ENCODE measurements at places on chromosomes 1 and 21.

GRCh38 chr1:203289982-203290260 lies 15.4 kb upstream of the BTG2 start:
- DNase-seq: no peak

- peak; percentile 37 for DNase-seq
These were observed 10.7 kb downstream of the PIGR start for GRCh38 chr1:206935491-206936067.

- no peak for DNase-seq
These were observed 28.5 kb downstream of the RAB3B start for GRCh38 chr1:51961954-51962353.

GRCh38 chr1:241453732-241454131 lies 65.8 kb downstream of the FH start:
- no peak for DNase-seq

DNA sequence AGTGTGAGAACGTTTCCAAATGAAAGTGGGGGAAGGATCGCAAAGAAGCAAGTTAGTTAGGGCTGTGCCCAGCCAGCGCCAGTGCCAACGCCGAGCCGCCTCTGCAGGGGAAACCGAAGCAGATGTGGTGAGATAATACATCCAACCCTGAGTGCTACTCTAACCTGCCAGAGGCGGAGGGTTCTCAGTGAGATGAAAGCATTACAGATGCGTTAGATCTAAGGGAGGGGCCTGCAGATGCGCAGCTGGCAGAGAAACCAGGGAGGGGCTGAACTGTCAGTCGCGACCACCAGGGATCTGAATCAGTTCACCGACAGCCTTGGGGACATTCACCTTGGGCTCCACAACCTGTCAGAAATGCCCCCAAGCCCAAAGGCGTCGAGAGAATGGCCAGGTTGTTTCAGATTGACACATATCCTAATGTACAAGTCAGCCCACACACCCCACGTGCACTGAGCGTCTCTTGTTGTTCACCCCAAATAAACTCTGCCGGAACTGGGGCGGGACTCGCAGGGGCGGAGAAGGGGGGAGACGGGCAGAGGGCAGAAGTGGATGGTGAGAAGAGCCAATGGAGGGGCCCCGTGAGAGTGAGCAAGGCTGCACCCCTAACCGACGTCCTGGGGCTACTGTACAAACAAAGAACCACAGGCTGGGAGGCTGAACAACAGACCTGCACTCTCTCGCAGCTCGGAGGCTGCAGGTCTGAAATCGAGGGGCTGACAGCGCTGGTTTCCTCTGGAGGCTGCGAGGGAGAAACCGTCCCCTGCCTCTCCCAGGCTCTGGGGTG lies 8.7 kb upstream of the UMODL1 start:
- peak; percentile 78 for DNase-seq

- no peak for DNase-seq
These were observed 57.3 kb downstream of the PKN2 start for GRCh38 chr1:88741413-88741812.

DNA sequence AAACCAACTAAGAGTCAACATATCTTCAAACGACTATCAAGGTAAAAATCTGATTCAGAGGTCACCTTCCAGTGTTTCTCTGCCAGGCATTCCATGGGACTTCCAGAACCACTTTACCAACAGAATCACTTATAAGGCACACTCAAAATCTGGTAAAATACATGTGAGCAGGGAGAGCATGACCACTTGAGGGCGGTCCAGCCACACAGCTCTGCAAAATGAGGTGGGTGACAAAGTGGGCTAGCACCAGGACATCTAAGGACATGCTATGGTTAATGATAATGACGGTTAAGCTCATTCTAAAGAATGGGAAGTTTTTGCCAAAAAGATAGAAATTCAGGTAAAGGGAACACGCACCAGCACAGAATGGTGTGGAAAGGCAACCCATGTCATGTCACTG lies 24.5 kb upstream of the GLIS1 start:
- DNase-seq: no peak

GRCh38 chr1:100217834-100218233 lies 31.8 kb downstream of the DBT start:
- DNase-seq: no peak

- DNase-seq: no peak
These were observed 595 bp downstream of the CRYBG2 start for GRCh38 chr1:26353210-26353859.

- no peak for DNase-seq
These were observed 356.3 kb upstream of the DPYD start for GRCh38 chr1:98277118-98277517.

DNA sequence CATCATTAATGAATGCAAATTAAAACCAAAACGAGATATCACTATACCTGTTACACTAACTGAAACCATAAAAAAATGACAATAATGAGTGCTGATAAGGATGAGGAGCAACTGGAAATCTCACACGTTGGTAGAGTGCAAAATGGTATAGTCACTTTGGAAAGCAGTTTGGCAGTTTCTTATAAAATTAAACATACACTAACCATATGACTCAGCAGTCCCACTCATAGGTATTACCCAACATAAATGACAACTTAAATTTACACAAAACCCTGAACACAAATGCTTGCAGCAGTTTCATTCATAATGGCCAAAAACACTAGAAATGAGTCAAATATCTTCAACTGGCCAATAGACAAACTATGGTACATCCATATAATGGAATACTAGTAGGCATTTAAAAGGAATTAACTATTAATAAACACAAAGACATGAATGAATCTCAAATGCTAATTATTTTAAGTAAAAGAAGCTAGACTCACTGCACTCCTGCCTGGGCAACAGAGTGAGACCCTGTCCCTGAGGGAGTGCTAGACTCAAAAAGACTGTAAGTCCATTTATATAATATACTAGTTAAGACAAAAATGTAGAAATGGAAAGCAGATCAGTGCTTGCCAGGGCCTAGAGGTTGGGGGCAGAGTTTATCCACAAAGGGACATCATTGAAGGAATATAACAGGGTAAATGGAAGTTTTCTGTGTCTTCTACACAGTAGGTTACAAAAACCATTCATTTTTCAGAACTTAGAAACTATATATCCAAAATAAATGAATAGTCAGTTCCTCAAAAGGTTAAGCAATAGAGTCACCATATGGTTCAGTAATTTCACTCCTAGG lies 77.4 kb downstream of the EIF4G3 start:
- DNase-seq: no peak

DNA sequence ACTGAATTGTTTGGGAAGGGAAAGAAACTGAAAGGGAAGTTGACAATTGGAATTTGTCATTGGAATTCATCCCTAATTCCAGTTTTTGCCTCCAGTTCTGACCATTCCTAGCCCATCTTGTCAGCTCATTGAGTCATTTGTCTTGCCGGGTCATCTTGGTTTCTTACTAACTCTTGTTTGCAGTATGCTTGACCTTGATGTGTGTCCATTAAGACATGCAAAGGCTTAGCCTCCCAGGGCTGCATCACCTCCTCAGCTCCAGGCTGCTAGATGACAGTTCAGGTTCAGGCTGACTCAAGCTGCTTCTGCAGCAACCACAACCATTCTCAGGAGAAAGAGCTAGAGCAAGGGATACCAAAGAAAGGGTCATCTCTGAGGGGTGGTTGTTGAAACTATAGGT lies 151.3 kb upstream of the PTGFR start:
- DNase-seq: no peak

- DNase-seq: no peak
These were observed 30.7 kb downstream of the TUFT1 start for GRCh38 chr1:151570819-151571218.

GRCh38 chr1:67889466-67889865 lies 56.2 kb upstream of the GNG12 start:
- DNase-seq: no peak

DNA sequence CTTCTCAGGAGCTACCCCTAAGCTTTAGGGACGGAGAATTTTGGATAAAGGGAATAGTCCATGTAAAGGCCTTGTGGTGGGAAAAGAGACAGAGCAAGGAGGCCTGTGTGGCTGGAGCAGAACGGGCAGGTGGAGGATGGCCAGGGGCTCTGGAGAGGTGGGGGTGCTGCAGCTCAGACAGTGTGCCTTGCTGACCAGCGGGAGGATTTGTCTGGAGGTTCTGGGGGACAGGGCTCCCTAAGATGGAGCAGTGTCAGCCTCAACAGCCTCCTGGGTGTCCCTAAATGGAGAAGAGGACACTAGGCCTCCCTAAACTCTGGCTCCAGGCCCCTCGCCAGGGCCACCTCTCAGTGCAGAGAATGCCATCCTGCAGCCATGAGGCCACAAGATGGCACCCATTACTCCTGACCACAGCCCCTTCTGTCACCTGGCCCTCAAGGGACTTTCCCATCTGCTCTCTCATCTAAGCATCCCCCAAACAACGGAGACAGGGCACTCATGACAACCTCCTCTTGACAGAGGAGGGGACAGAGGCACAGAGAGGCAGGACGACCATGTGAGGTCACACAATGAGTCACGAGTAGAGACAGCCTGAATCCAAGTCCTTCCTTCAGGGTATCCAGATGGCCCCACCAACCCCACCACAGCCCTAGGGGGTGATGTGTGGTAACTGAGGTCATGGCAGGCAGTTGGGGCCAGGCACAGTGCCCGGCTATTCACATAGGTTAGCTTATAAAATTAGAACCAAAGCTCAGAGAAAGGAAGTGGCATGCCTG lies 94.7 kb downstream of the DMRTB1 start:
- no peak for DNase-seq

GRCh38 chr1:222275001-222275728 lies 272.7 kb downstream of the HHIPL2 start:
- DNase-seq: no peak

- peak; percentile 60 for DNase-seq
These were observed 668 bp downstream of the CBR3 start for GRCh38 chr21:36135391-36136102.

DNA sequence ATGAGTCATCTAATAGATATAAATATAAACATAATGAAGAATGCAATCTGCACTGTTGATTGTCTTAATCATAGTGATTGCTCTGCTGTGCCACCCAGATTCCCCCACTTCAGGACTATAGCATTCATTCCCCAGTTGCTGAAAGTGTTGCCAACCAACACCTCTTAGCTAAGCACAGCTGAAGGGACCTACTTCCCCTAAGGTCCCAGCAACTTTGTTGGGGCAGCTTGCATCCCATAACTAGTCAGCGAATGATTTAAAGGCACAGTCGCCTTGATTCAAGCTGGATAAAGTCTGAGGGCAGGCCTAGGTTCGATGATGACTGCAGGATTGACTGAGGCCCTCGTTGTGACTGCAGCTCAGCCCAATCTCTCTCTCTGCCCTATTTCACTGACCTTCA lies 14.3 kb upstream of the RGS1 start:
- DNase-seq: no peak

DNA sequence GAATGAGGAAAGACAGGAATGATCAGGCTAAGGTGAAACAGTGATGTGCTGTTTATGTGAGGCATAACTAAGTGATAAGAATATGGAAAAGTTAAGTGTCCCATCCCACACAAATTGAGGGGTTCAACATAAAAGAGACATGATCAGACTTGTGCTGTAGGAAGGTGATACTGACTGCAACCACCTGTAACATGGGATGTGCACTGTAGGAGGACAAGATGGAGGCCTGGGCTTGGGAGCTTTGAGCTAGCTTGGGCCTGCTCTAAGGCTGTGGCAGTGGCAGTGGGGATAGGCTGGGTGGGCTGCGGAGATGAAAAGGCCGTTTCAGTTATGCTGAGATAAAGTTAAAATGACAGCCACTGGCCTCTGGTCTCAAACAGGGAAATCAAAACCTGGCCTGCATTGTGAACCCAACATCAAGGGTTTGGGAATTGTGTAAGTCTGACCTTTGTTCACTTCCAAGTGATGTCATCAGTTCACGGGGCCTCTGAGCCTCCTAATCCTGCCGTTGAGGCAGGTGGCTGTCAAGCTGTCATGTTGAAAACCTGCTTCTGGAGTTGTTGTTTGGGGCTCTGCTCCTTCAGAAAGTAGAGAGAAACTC lies 61.2 kb upstream of the TENT5C start:
- DNase-seq: no peak

DNA sequence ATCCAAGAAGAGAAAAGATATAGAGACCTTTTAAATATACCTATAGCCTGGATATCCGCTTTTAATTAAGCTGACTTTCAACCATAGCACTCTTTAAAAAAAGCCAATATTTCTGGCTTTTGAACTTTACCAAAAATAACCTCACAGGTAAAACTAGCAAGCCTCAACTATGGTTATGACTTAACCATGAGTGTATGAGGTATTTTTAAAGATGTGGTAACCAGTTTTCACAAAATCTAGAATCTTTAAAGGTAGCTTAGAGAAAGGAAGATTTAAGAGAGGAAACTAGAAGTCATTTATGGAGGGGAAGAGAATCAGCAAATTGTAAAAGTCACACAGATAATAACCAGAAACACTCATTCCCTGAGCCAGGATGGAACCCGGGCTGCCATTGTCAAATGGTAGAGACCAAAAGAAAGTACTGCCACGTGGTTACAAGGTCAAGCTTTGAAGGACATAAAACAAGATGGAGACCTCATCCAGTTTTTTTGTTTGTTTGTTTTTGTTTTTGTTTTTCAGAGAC lies 288.4 kb upstream of the RGS18 start:
- no peak for DNase-seq

DNA sequence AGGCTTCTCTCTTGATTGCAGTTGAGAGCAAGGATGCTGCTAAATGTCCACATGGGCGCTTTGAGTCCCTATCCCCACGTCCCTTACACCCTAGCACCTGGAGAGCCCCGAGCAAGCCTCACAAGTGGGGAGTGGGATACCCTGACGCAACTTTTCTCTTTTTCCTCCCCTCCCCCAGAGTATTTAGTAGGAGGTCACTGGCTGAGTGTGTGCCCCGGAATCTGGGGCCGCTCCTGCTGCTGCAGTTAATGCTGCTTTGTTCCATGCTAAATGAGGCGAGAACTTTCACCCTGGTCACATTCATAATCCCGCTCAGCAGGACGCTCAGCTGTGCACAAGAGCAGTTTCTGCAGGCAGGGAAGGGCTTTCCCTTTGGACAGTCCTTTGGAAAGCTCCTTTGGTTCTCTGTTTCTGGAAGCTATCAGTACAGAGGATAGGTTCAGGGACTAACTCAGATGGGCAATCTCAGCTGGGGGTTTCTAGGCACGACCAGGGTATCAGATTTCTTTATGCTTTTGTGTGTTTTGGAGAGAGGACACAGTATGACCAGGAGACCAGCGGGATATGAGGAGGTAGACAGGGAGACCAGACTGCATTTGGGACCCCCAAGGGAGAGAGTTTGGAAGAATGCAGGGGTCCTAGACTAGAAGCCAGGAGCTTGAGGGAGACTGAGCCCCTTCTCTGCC lies 75.9 kb downstream of the NOS1AP start:
- no peak for DNase-seq

DNA sequence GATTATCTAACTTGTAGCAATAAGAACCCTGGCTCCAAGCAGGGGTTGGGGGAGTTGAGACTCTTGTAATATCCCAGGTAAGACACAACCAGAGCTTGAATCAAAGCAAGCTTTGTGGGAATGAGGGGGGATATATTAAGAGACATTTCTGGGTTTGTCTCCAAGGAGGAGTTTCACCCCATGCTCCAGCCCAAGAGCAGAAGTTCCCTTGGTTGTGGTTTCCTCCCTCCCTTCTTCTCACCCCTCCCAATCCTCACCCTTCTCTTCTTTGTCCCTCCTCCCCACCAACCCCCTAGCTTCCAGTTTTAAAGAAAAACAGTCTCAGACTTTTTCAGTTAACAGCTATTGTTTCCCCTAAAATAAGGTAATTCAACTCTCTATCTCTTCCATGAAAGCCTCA lies 11.9 kb downstream of the TRAF3IP3 start:
- DNase-seq: no peak

- no peak for DNase-seq
These were observed 179.5 kb upstream of the ARHGEF16 start for GRCh38 chr1:3274972-3275371.

GRCh38 chr1:45887156-45887842 lies 83.9 kb downstream of the MAST2 start:
- DNase-seq: no peak

- DNase-seq: no peak
These were observed 37.5 kb downstream of the C1orf141 start for GRCh38 chr1:67097305-67097704.

Measured in activated naive CD4-positive, alpha-beta T cell treated with Interleukin-2 at 50 U/mL for 16 hours (primary cell).